T follicular helper cell (primary cell): ENCODE measurements at places on chromosomes 1 and 21.

- no peak for DNase-seq
Measured at GRCh38 chr1:26029864-26030481, 8.4 kb downstream of the EXTL1 start.

DNA sequence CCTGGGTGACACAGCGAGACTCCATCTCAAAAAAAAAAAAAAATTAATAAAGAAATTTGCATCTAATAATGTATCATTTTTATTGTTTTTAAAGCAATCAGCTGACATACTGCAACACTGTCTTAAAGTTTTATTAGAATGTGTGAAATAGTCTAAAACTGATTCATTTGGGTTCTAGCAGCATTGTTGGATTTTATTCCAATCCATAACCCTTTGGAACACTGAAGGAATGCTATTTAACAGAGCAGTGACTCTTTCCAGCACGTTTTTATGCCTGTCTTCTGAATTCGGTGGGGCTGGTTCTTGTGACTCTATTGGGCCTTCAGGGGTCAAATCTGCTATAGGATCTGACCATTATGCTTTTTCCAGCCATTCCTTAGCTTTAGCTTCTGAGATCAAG is 18.2 kb upstream of the FMO4 start:
- no peak for DNase-seq

DNA sequence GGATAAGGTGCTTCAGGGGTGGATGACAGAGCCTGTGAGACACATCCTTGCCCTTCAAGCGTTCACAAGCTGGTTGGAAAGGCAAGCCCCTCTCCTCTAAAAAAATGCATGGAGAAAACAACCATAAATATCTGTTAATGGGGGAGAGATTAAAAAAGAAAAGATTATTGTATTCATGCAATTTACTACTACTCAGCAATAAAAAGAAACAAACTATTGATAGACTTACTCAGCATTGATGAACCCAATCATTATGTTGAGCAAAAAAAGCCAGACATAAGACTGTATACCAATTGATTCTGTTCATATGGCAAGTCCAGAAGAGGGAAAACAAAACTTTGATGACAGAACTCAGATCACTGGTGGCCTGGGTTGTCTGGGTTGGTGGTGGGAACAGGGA is 138.7 kb upstream of the IRF2BP2 start:
- DNase-seq, result no peak

- DNase-seq, result no peak
Measured at GRCh38 chr1:180973369-180973768, 49.3 kb downstream of the STX6 start.

- DNase-seq, result peak; percentile 74
Measured at GRCh38 chr1:89608319-89608983, 24.5 kb upstream of the LRRC8C start.

- DNase-seq, result no peak
Measured at GRCh38 chr1:31244326-31244725, 4.6 kb upstream of the NKAIN1 start.

DNA sequence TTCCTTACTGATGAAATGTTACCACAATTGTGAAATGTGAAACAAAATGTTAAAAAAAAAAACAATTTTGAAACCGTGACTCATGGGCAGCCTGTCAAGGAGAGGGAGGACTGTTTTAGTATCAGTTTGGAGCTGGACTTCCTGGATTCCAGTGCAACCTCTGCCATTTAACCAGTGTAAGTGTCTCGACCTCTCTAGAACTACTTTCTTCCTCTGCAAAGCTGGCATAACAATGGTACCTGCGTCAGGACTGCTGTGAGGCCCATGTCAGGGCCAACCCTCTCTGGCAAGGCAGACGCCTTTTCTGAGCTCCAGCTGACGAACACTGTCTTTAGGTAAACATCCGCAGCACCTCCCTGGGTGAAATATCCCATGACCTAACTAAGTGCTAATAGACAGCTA is 20.9 kb downstream of the URB1 start:
- no peak for DNase-seq

DNA sequence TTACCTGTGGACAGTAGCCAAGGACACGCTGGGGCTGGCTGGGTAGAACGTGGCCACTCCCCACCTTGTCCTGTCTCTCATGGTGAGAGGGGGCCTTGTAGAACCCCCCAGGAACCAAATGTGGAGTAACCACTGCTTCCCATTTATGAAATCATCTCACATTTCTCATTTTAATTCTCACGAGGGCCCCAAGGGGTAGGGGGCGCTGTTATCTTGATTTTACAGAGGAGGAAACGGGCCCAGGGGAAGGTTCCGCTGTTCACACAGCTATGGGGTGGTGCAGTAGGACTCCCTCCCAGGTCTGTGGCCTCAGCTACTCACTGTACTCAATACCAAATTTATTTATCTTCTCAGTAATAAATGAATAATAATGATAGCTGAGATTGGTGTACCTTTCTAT is 5.5 kb downstream of the SMPDL3B start:
- DNase-seq, result peak; percentile 61

DNA sequence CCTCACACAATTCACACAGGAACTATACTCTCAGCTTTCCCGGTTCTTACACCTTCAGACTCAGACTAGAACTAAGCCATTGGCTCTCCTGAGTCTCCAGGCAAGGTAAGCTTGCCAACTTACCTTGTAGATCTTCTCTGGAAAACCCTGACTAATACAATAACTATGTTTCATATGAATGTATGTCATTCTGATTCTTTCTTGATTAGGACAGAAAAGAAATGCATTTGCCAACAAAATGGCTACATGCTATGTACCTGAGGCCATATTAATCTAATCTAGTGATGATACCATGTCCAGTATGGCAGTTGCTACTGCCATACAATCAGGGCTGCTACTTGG is 9.8 kb upstream of the ZSWIM5 start:
- DNase-seq, result no peak

DNA sequence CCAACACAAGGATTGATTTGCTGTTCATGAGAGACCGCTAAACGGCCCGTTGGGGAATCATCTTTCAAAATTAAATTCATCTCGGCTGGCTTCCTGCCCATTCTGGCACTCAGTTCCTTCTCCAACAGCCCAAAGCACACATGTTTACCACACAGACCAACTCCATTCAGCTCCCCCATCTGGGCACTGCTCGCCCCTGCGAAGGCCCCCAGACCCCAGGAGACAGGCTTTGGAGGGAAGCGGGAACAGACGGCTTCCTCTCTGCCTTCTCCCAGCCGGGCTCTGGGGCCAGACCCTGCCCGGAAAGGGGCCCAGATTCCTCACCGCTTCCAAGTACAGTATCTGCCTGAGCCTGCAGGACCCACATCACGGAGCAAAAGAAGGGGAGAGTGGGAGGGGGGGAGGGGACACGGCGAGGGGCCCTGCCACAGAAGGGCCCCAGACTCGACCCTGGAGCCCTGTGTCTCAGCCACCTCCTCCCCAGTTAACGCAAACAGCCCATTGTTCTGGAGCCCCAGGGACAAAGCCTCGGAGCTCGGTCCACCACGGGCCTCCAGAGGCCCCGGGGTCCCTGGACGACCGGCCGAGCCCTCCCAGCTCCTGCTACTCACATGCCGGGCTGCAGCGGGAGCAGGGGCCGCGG is 660 bp downstream of the MEGF6 start:
- no peak for DNase-seq

DNA sequence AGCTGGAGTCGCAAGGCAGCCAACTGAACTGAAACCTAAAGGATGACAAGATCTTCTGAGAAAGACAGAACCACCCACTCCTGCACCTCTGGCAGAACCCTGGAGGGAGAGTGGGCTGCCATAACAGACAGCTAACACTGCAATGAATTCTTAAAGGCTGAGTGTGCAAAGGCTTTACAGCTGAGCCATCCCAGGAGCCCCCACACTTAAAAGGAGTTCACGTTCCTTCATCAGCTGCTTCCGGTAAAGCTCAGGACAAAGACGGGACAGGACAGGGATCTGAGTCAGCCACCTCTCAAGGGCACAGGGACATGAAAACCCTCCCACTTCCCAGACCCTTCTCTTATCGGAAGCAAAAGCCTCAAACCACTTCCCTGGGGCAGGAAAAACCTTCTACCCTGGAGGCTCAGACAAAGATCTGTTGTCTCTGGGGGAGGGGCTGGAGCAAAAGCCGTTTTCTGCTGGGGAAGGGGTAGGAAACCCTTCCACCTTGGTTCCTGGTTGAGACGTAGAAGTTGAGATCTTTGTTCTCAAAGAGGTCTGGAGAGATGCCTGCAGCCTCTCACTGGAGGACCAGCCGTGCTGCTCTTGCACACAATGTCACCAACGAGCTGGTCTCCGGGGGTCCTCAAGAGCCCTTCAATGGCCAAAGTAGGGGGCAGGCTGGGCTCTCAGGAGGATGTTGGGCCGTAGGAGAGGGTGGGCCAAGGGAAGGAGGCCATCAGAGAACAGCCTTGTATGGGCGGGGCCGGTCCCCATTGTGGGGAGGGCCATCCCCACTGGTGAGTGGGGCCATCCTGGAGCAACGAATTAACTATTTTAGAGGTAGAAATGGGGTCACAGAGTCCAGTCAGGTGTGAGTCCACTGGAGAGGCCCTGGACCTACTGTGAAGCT is 452.4 kb downstream of the PTPRU start:
- DNase-seq, result no peak

DNA sequence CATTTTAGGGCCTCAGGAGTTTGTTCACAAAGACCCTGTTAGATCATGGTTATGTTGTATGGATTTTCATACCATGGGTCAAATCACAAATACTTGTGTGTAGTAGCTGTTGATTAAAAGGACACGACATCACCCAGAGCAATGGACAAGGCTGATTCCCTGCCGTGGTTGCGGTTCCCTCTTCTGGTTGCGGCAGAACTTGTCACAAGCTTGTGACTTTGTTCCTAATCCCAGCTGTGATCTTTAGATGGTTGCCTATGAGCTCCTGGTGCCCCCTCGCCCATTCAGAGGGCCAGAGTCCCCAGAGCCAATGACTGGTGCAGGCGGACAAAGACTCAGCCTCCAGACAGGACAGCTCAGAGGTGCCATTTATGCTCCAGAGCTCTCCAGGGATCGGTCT is 11.8 kb upstream of the SDHB start:
- DNase-seq, result no peak

- no peak for DNase-seq
Measured at GRCh38 chr21:36747815-36748383, 49.0 kb downstream of the SIM2 start.

GRCh38 chr21:32278518-32279376 is at the start of gene MIS18A:
Gene MIS18A (minus strand): TSS chr21:32279049. CDS start chr21:32279014, 35 bp downstream.
- DNase-seq, result peak; percentile 94

DNA sequence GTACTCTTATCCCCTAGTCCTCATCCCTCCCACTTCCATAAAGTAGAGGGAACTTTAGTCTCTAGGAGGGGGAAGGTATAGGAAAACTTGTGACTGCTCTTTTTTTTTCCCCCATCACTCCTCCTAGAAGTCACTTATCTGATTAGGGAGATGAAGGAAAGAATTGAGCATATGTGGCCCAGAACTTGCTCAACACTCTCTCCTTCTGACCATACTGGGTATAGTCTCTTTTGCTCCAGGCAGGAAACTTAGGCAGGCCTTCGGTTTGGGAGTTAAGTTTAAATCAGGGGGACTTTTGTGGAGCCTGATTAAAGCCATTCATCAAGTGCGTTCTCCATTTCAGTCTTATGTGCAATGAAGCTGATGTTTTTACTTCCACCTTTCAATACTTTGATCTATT is 5.8 kb downstream of the UBE2U start:
- no peak for DNase-seq

GRCh38 chr1:51518586-51519047 is 449 bp downstream of the EPS15 start:
- DNase-seq, result peak; percentile 20

DNA sequence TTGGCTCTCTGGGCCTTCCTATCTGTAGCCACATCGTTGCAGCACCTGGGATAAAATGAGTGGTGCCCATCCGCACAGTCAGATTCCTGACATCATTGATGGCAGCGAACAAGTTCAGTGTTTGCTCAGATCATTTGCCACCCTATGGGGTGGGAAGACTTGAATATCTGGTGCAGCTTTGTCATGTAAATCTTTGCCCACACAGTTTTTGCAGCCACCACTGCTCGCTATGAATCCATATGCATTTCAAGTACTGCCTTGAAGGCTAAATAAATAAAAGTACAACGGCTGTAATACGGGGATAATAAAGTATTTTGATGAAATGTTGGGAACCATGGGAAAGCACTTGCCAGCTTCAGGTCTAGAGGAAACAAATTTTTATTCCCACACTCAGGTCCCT is 56.3 kb upstream of the COA6 start:
- DNase-seq, result no peak

DNA sequence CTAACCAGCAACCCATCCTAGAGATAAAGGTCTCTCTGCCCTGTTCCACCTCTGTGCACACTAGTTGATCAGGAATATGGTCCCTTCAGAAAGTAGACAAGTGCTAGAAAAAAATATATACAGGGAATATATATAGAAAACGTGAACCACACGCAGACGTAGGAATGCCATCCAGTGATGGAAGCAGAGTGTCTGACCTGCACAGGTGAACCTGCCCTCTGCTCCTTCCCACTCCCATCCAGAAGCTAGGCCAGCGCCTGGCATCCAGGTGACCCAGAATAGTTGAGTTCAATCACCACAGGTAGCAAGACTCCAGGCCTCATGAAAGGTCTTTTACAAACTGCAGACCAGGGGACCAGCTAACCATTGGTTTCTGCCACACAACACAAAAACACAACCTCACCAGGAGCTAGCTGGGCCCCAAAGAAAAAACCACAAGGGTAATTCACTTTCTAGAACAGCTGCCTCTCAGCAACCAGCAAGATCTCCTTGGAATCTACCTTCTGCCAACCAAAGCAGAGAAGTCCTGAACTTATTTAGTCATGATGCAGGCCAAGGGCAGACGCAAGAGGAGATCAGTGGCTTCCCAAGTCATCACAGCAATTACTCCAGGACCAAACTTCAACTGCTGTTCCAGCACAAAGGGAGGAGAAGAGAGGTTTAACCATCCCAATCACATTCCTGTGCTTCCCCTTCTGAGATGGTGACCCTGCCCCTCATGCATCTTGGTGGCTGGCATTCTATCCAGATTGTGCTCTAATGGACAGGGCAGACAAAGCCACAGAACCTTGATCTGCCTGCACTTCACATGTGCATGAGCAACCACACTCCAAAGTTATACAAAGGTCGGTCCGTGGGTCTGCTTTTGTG is 53.0 kb downstream of the GPR161 start:
- no peak for DNase-seq

DNA sequence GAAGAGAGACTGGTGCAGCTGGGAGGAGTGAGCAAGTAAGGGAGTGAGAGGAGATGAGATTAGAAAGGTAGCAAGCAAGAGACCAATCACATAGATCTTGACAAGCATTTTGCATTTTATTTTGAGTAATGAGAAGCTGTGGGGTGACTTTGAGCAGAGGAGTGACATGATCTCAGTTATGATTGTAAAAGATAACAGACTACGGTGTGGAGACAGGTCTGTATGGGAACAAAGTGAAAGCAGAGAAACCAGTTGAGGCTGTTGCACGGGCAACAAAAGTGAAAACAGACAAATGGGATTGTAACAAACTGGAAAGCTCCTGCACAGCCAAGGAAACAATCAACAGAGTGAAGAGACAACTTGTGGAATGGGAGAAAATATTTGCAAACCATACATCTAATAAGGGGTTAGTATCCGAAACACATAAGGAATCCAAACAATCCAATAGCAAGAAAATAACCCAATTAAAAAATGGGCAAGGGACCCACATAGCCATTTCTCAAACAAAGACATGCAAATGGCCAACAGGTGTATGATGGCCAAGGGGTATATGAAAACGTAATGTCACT is 68.4 kb downstream of the SNRPE start:
- no peak for DNase-seq

- DNase-seq, result no peak
Measured at GRCh38 chr1:201737352-201738060, 91.5 kb upstream of the IPO9 start.

- no peak for DNase-seq
Measured at GRCh38 chr1:97488530-97488929, 432.3 kb downstream of the DPYD start.

- DNase-seq, result no peak
Measured at GRCh38 chr1:55150880-55151588, 64.1 kb downstream of the USP24 start.

- peak; percentile 6 for DNase-seq
Measured at GRCh38 chr1:174964972-174965361, 34.8 kb upstream of the CACYBP start.
